ENCODE measurements at places on chromosomes 12 and 14. TPM values are rescaled to one million over a fixed set of nuclear protein-coding genes. Genes with fewer than 3 reads are reported as not detected.

Gene IFNG-AS1
- 1.2 TPM for total RNA-seq

Gene CCDC92
- total RNA-seq, result 3.7 TPM

Gene OVCH1
- not detected for total RNA-seq

GRCh38 chr12:14384783-14385638 is 19.5 kb downstream of the ATF7IP start:
- peaks cover 54% of the 10 kb centered on the region for H3K36me3 ChIP-seq
- peak overlapping the region; percentile 97 for H3K27ac ChIP-seq
